ENCODE measurements at places on chromosomes 2 and 18. TPM values are rescaled to one million over a fixed set of nuclear protein-coding genes. Genes with fewer than 3 reads are reported as not detected.

SIX3 gene
- not detected for total RNA-seq

PLCL1 gene
- total RNA-seq, result 0.83 TPM

EIF2B4 gene
- 28.6 TPM for total RNA-seq

GKN2 gene
- total RNA-seq, result not detected

NR4A2 gene
- total RNA-seq, result 0.17 TPM

MC2R gene
- not detected for total RNA-seq

ACYP2 gene
- 22.1 TPM for total RNA-seq

FAM228B gene
- 11.9 TPM for total RNA-seq

BCL11A gene
- under 0.01 TPM for total RNA-seq

GREB1 gene
- 0.51 TPM for total RNA-seq

TMEM247 gene
- total RNA-seq, result not detected

NGEF gene
- under 0.01 TPM for total RNA-seq

ANKRD30BL gene
- not detected for total RNA-seq

DAPL1 gene
- total RNA-seq, result not detected

ANKRD29 gene
- 6.9 TPM for total RNA-seq

HOXD4 gene
- total RNA-seq, result not detected

TMEM178A gene
- total RNA-seq, result 0.26 TPM

ZNF519 gene
- 2.8 TPM for total RNA-seq

SERPINB4 gene
- total RNA-seq, result not detected

DTNA gene
- 28.2 TPM for total RNA-seq

ATG16L1 gene
- total RNA-seq, result 27.2 TPM

FBXO36 gene
- 3.5 TPM for total RNA-seq

CFAP221 gene
- not detected for total RNA-seq

ADRA2B gene
- not detected for total RNA-seq

FAHD2B gene
- 7.3 TPM for total RNA-seq

DCDC2C gene
- total RNA-seq, result not detected

TSN gene
- 42.9 TPM for total RNA-seq

HOXD12 gene
- not detected for total RNA-seq

TACR1 gene
- total RNA-seq, result not detected

PSTPIP2 gene
- total RNA-seq, result 8.2 TPM

PDK1 gene
- 5.9 TPM for total RNA-seq

TCF23 gene
- not detected for total RNA-seq

RTP5 gene
- total RNA-seq, result not detected

EML6 gene
- total RNA-seq, result 1.3 TPM

KCNG2 gene
- 6.4 TPM for total RNA-seq

ST8SIA5 gene
- under 0.01 TPM for total RNA-seq

ASIC4 gene
- under 0.01 TPM for total RNA-seq

CXCR1 gene
- not detected for total RNA-seq

AMER3 gene
- not detected for total RNA-seq

PLCD4 gene
- total RNA-seq, result 10.7 TPM

GBX2 gene
- not detected for total RNA-seq

ITGB6 gene
- total RNA-seq, result not detected

G6PC2 gene
- not detected for total RNA-seq

PID1 gene
- total RNA-seq, result 8.2 TPM

DPP10 gene
- not detected for total RNA-seq

GRHL1 gene
- total RNA-seq, result 0.77 TPM

TWIST2 gene
- 118 TPM for total RNA-seq

COLEC12 gene
- 60.6 TPM for total RNA-seq

LAMA3 gene
- total RNA-seq, result 13.2 TPM

ASPRV1 gene
- 0.33 TPM for total RNA-seq

RGPD3 gene
- 0.17 TPM for total RNA-seq

OSBPL6 gene
- total RNA-seq, result 2.1 TPM

All from fibroblast of lung (primary cell).